ENCODE measurements at places on chromosomes 7 and 10.
A peak's percentile ranks its signal among the peaks of the same experiment; 100 is the strongest.

DNA sequence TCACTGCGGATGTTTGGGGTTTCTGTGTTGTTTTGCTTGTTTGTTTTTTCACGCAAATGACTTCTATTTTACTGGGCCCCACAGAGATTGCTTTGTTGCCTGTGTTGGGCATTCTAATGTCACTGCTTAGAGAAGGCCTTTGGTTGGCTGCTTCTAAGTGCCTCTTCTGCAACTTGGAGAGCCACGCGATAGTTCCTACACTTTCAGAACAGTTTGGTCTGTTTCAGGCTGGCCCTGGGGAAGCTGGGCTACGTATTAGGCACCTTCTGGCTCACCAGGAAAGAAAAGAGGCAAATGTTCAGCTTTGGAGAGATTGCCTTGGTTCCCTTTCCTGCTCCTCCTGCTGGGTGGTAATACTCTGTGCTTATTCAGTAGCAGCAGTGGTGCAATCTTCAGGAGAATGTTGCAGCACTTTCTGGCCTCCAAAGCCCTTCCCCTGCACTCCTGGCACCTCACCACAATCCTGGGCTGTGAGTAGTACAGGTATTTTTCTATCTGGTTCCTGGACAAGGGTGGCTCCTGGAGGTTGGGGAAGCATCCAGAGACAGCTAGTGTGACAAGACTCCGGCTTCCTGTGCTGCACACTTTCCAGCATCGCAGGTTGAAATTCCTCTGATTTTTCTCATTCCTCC, 1.2 kb downstream of the ANTXRL start:
- no peak for DNase-seq

DNA sequence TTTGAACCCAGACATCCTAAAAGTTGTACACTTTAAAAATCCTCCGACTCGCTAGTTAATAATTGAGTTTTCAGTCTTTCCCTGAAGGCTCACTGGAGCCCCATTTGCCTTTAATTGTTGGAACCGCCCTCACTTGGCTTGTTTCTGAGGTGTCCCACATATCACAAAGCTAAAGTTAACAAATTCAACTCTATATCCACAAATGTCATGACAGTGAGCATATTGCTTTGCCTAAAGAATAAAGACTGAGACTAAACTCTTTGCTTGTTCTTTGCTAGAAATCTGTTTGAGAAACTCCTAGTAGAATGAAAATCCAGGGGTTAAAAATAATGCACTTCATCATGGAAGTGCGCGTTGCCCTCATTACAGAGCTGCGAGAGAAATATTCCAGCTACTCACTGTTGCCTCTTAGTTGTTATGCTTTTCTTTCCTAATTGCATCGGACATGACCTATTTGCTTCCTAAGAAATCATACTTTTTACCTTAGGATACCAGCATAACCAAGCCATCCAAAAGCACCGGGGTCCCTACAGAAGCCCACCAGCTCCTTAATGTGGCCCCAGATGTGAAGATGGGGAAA, 752 bp downstream of the THSD7A start:
- DNase-seq = no peak

DNA sequence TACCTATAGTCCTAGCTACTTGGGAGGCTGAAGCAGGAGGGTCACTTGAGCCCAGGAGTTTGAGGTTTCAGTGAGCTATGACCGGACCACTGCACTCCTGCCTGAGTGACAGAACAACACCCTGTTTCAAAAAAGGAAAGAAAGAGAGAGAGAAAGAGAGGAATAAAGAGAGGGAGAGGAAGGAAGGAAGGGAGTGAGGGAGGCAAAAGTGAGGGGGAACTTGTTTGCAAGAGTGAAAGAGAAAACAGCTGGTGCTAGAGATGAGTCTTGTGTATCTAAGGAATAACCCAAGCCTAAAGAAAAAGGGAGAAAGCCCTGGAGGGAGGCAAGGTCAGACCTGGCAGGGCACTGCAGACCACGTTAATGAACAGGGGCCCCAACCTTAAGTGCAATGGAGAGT, 4.8 kb upstream of the NT5C2 start:
- no peak for DNase-seq

DNA sequence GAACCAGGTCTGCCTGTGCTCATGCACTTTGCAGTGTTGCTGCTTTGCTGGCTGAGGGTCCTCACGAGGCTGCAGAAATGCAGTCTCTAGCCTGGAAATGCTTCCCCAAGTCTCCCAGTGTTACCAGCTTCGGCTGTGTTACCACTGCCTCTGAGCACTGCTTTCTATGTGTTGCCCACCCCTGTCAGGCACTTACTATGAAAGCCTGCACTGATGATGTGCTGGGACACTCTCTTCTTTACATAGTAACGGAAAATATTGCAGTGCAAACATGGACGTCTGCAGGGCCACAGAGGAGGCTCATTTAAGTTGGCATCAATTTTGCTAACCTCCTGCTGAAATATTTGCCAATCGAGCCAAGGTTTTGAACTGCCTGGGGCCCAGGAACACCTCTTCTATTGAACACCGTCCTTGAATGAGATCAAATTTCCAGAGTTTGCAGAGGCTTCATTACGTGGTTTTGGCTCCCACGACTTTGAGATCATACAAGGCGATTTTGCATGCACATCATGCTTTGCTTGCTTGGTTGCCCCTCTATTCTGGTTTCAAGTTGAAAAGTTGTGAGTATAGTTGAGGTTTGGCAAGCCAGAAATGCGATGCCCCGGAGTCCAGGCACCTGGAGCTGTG, 404.7 kb upstream of the PODXL start:
- no peak for DNase-seq

DNA sequence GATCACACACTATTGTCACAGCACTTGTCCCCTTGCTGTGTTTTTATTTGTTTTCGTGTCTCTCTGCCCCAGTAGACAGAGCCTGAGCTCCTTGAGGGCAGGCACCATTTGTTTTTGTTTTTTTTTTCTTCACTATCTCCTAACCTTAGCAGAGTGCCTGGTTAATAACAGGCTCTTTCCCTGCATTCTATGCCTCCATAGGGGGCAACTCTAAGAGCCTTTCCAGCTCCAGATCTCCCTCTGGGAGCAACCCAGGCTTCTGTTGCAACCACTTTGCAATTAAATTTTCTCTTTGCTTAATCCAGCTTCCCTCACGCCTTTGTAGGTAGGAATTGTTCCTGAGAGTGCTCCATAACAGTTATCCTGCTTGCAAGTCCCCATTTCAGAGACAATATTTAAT, 148.4 kb downstream of the PLXDC2 start:
- DNase-seq = no peak

DNA sequence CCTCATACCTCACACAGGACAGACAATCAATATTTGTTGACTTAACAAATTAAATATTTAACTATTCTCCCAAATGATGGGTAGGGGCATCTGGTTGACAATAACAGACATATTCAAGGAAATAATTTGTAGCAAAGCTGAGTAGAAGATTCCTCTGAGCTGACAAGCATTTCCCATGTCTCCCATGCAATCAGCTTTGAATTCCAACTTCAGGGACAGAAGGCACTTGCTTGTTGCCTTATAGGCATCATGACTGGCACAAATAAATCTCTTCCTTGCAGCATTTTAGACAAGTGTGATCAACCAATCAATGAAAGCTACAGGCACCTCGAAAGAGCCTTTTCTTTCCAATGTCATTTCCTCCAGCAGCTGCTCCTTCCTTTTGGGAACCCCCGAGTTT, 146.0 kb downstream of the PDE1C start:
- DNase-seq = no peak

DNA sequence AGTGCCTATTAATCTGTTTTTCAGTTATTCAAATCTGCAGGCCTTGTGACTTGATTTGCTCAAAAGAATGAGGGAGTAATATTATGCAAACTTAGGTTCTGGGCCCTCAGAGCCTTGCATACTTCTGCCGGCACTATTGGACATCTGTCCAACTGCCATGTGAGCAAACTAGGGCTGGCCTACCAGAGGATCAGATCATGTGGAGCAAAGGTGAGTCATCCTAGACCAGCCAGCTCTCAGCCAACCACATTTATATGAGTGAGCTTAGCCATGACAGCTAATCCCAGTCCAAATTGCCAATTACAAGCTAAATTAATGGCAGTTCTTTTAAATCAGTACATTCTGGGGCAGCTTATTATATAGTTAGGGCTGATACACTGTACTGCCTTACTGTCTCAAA, 69.6 kb downstream of the SDHAF3 start:
- no peak for DNase-seq

DNA sequence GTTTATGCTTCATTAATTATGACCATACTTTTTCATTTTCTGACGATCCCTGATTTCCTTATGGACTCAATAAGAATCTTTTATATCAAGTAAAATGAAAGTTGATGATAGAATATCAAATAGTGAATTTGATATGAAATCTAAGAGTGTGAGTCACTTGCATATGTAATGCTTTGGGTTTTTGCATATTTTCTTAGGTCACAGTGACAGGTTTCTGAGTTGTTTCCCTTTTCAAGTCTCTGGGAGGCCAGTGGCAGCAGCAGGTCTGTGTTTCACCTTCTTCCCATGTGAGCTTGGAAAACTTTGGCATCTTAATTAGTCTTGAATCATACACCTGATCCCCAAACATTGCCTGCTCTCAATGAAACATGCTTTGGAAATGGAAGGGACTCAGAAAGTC, 34.7 kb upstream of the GJD4 start:
- DNase-seq = no peak

DNA sequence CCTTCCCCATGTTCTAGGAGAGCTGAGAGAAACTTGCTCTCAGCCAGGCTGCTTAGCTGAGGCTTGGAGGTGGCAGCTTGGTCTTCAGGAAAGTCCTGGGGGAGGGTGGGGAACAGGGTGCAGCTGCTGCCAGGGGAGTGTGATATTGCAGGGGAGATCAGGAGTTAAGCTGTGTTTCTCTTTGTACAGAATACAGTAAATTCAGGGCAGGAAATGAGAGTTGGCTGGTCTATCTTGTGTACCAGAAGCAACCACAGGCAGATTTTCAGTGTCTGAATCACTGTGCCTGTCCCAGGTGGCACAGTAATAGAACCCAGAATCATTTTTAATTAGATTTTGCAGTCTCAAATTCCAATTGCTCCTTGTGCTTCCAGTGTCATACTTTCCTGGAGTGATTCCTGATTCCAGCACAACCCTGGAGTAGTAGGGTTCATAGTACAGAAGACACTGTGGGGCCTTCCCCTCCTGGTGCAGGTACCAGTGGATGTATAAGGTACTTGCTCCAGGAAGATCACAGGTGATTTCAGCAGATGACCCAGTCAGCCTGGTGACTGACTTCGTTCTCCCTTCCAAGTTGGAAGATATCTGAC, 94.0 kb upstream of the TARP start:
- no peak for DNase-seq

DNA sequence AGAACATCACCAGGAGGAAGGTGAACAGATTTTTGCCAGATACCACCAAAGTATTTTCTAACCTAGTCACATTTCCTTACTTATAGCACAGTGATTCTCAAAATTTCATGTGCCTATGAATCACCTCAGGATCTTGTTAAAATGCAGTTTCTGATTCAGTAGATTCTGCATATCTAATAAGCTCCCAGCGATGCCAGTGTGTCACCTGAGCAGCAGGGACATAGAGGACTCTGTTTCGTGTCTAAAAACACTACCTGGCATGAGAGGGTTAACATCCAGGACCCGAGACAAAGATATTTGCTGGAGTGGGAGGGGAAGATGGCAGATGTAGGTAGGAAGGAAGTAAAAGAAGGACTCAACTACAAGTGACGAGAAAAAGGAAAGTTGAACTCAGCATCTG, 252.1 kb upstream of the KMT2E start:
- no peak for DNase-seq

DNA sequence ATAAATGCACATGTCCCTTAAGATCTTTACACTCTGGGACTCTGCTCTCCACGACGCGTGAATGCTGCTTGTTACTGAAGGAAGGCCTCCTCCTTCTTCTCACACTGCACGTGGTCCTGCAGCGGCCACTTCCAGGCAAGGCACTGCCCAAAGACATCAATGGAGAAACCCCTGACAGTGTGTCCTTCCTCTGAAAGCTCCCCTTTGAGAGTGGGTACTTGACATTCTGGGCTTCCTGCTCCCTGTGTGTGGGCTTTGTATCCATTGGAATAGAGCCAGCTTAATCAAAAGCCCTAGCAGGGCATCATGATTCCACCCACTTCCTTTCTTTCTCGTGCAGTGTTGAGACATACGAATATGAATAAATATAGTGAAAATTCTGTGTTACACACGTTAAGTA, 69.7 kb upstream of the STK17A start:
- no peak for DNase-seq

DNA sequence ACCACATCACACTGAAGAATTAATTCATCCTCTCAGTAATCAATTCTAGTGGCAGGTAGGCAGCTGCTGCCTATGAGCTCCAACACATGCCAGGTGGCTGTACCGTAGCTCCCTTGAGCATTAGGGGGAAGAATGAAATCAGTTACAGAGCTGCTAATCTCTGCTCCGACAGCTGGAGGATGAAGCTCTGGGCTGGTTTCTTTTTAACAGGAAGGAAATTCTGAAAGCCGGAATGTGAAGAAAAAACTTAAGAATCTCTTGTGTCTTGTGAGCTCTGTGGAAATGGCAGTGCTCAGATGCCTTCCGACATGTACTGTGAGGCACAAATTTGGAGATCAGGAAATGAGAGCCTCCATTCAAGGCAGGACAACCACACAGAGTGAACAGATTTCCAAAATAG, 2.8 kb upstream of the AHCYL2 start:
- peak; percentile 39 for DNase-seq

- no peak for DNase-seq
Measured at GRCh38 chr10:76257816-76258215, 826.4 kb downstream of the LRMDA start.

DNA sequence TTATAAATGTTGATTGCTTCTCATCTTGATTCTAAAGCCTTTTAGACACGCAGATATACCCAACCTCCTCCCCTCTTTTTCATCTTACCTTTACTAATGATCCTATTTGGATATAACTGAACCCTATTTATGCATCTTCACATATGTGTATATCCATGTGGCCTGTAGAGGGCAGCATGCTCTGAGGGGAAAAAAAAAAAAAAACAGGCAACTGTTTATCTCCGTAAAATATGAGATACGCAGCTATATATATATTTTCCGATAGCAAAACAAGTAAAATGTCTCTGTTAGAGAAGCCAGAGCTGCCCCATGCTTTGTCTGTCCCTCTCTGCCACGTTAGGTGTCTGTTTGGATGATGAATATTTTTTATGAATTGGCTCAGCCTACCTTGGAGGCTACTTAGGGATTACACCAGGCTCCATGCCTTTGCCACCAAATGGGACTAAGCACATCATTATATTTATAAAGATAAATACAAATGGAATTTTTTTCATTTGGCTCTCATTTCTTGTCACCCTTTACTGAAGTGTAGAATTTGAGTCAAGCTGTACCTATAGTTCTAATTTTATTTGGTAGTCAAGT, 174.8 kb upstream of the FZD1 start:
- DNase-seq = no peak

DNA sequence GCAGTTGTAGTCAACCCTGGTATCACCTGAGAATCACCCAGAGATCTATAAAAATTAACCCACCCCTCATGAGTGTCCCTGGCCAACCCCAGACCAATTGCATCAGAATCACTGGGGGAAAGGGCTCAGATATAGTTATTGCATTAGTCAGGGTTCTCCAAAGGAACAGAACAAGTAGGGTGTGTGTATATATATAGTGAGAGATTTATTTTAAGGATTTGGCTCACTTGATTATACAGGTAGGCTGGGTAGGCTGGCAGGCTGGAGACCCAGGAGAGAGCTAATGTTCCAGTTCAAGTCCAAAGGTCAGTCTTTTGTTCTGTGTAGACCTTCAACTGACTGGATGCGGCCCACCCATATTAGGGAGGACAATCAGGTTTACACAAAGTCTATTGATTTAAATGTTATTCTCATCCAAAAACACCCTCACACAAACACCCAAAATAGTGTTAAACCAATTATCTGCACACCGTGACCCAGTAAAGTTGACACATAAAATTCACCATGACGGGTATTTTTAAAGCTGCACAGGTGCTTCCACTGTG, 372.9 kb upstream of the NFE2L3 start:
- no peak for DNase-seq

- DNase-seq = no peak
Measured at GRCh38 chr7:102457352-102457924, 7.2 kb downstream of the ALKBH4 start.
